ENCODE measurements at places on chromosomes 13 and 19. TPM values are rescaled to one million over a fixed set of nuclear protein-coding genes. Genes with fewer than 3 reads are reported as not detected.
A peak's percentile ranks its signal among the peaks of the same experiment; 100 is the strongest.

DNA sequence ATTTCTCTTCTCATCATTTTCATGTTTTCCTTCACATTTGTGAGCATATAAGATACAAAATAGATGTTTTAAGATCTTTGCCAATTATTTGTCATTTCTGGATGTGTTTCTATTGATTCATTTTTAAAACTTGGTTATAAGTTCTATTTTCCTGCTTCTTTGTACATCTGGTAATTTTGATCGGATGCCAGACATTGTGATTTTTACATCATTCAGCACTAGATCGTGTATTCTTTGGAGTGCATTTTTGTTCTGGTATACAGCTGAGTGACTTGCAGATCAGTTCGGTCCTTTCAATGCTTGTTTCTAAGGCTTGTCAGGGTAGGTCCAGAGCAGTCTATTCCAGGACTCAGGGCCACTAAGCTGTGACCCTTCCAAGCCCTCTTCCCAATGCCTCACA, 198.2 kb downstream of the KLF12 start:
- H3K27me3 ChIP-seq = no peaks in the 10 kb centered on the region
- H3K27ac ChIP-seq = no peak overlapping the region
- H3K4me3 ChIP-seq = no peak overlapping the region
- no peak for DNase-seq

DNA sequence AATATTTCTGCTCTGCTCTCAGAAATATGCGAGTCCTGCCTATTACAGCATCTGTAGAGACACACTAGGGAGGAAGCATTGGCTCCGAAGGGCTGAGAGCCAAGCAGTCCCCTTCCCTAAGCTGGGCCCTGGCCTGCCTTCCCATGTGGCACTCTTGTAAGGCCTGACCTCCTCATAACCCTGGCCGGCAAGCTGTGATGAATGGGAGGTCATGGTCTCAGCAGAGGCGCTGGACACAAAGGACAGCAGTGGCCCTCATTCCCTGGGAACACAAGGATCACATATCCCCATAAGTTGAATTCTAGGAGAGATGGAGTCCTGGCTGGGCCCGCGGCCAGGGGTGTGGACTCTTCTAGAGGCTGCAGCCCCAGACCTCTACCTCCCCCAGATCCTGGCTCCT, 483.3 kb downstream of the ZNF536 start:
- no peak overlapping the region for H3K27ac ChIP-seq
- no peak for DNase-seq
- H3K4me1 ChIP-seq = no peaks in the 10 kb centered on the region
- H3K4me3 ChIP-seq = no peak overlapping the region
- H3K36me3 ChIP-seq = no peaks in the 10 kb centered on the region

GRCh38 chr13:74866101-74866500, 615.9 kb downstream of the TBC1D4 start:
- no peak for DNase-seq
- no peaks in the 10 kb centered on the region for H3K36me3 ChIP-seq

DNA sequence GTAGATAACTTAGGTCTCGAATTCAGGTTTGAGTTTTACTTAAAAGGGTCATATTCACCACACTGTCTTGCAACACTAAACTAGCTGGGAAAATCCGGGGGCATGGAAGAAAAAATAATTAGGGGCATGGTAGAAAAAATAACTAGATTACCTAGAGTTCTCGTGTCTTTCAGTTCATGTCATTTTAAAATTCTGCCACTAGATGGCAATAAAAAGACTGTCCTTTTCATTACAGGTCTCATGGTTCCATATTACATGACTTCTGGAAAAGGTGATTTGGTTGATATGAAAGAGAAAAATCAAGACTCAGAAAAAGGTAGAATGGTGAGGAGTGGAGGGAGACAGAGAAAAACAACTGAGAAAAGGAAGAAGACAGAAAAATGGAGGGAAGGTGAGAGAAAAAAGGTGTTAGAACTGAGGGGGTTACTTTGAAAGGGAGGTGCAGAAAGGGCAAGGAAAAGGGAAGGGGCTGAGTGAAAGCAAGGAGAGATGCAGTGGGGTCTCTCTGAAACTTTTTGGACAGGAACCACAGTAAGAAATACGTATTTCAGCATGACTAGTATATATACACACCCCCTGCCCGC, 299.0 kb downstream of the KLF12 start:
- H3K27ac ChIP-seq = no peak overlapping the region
- H3K27me3 ChIP-seq = no peaks in the 10 kb centered on the region
- H3K36me3 ChIP-seq = no peaks in the 10 kb centered on the region
- peak; percentile 65 for DNase-seq
- H3K4me1 ChIP-seq = peaks cover 7% of the 10 kb centered on the region

DNA sequence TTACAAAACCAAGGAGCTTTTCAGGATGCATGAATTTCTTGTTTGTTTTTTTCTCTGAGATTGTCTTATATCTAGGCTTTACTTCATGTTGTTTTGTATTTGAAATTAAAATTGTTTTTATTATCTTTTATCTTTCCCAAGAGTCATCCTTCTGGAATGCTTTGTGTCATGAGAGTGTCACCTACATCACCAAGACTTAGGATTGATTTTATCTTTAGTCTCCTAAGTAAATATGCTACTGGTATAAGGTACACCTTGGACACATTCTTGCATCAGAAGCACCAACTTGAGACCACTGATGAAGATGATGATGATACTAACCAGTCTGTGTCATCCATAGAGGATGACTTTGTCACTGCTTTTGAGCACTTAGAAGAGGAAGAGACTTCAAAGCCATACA, 26.4 kb downstream of the AKAP11 start:
- peaks cover 80% of the 10 kb centered on the region for H3K36me3 ChIP-seq
- no peaks in the 10 kb centered on the region for H3K27me3 ChIP-seq
- DNase-seq = no peak

DNA sequence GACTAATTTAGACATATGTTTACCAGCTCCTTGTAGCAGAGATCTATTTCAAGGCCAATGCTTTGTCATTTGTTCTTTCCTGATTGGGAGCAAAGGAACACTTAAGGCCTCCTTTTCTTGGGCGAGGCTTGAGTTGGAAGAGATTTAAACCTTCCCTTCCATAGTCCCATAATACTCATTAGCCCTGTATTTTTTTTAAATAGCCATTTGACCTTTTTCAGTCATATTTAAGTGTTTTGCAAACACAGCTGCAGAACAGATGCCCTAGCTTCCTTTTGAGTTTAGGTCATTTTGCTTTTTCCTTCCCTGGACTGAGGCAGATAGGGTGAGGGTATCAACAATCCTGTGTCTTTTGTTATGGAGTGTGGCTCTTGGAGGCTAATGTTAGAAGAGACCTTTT, 198.3 kb downstream of the NBEA start:
- H3K4me3 ChIP-seq = no peak overlapping the region
- no peaks in the 10 kb centered on the region for H3K4me1 ChIP-seq
- no peaks in the 10 kb centered on the region for H3K27me3 ChIP-seq
- no peak for DNase-seq
- no peak overlapping the region for H3K27ac ChIP-seq
- no peaks in the 10 kb centered on the region for H3K36me3 ChIP-seq

DNA sequence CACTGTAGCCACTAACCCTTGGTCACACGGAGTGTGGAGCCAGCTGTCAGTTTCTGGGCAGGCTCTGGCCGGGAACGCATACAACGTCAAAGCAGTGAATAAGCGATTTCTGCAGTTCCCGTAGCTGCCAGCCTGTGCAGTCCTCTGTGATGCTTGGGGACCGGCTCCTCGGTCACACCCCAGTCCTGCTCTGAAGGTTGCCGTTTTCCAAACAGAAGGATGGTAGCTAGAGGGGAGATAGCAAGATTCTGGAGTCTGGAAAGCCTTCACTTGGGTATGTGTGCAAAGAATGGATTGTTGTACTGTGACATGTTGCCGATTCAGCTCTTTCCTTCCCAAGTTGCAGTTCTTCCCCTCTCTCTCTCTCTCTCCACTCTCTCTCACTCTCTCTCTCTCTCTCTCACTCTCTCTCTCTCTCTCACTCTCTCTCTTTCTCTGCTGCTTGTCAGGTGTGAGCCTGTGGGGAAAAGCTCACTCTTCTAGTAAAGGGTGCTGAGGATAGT, 38.7 kb upstream of the C1QTNF9 start:
- peaks cover 5% of the 10 kb centered on the region for H3K36me3 ChIP-seq
- peak overlapping the region; percentile 62 for H3K4me3 ChIP-seq

GRCh38 chr19:38020311-38020710, 113.3 kb downstream of the SIPA1L3 start:
- H3K27ac ChIP-seq = no peak overlapping the region
- DNase-seq = no peak
- no peak overlapping the region for H3K4me3 ChIP-seq
- no peaks in the 10 kb centered on the region for H3K36me3 ChIP-seq
- no peaks in the 10 kb centered on the region for H3K4me1 ChIP-seq
- no peaks in the 10 kb centered on the region for H3K27me3 ChIP-seq

GRCh38 chr19:43464134-43464775, 1.2 kb downstream of the LYPD3 start:
- H3K27me3 ChIP-seq = no peaks in the 10 kb centered on the region
- DNase-seq = no peak
- H3K36me3 ChIP-seq = no peaks in the 10 kb centered on the region
- H3K27ac ChIP-seq = peak overlapping the region; percentile 85

- no peaks in the 10 kb centered on the region for H3K27me3 ChIP-seq
- peaks cover 3% of the 10 kb centered on the region for H3K36me3 ChIP-seq
- no peaks in the 10 kb centered on the region for H3K4me1 ChIP-seq
- no peak overlapping the region for H3K27ac ChIP-seq
Observed at GRCh38 chr13:41595298-41595697, 137.9 kb downstream of the RGCC start.

GRCh38 chr13:51237887-51238286, 15.7 kb downstream of the FAM124A start:
- no peak overlapping the region for H3K27ac ChIP-seq
- H3K36me3 ChIP-seq = no peaks in the 10 kb centered on the region
- no peak overlapping the region for H3K4me3 ChIP-seq
- H3K27me3 ChIP-seq = no peaks in the 10 kb centered on the region
- H3K4me1 ChIP-seq = no peaks in the 10 kb centered on the region
- DNase-seq = no peak

GRCh38 chr19:36973021-36973843, 57.1 kb downstream of the ZNF568 start:
- DNase-seq = peak; percentile 66
- H3K36me3 ChIP-seq = no peaks in the 10 kb centered on the region
- peak overlapping the region; percentile 57 for H3K27ac ChIP-seq

DNA sequence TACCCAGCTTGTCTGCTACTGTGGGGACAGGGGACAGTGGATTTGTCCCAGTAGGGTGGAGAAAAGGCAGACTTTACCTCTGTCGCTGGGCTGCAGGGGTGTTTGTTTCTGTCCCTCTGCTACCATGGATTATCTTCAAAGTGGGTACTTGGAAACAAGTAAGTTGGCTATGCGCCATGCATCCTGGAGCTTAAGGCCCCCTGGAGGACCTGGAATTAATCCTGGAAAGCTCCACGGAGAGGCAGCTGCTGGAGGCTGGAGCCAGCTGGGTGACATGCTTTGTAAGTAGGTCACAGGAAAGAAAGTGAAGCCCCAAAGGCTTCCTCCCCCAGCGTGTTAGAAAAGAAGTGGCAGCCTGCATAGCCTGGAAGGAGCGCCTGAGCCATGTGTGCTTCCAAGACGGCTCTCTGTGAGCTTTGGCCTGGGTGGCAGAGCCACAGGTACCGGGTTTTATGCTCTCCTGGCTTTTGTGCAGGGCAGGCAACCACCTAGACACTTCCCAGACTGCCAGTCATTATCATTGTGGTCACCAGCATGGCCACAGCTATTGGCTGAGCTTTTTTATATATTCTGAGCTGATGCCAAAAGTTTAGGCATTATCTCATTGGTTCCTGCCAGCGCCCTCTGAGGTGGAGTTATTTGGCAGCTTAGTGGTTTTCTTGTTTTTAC, 9.5 kb downstream of the B3GLCT start:
- no peaks in the 10 kb centered on the region for H3K27me3 ChIP-seq
- peaks cover 17% of the 10 kb centered on the region for H3K4me1 ChIP-seq
- DNase-seq = peak; percentile 29
- no peak overlapping the region for H3K4me3 ChIP-seq

DNA sequence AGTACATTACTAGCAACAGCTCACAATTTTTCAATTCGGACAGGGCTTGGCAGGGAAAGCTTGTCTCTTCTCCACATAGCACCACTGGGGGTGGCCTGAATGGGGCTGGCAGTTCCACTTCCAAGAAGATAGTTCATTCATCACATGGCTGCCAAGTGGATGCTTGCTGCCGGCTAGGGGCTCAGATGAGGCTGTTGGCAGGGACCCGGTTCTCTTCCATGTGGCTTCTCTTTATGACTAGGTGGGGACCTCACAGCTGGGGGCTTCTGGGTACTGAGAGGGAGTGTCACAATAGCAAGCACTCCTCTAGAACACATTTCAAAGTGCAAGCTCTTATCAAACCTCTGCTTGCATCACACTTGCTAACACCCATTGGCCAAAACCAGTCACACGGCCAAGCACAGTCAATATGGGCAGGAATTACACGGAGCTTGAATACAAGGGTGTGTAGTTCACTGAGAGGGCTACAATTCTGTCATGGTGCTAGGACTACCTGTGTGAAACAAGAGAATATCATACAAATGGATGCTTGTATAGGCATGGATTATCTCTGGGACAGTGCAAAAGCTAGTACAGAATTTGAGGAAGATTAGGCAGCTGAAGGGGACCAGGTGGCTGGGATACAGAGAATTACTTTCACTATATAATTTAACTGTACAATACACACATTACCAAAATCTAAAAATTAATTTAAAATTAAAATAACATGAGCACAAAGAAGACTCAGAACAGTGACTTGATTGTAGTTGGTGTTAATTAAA, 32.3 kb downstream of the ATP7B start:
- no peaks in the 10 kb centered on the region for H3K27me3 ChIP-seq
- H3K36me3 ChIP-seq = no peaks in the 10 kb centered on the region
- H3K4me1 ChIP-seq = no peaks in the 10 kb centered on the region
- no peak for DNase-seq
- no peak overlapping the region for H3K27ac ChIP-seq
- H3K4me3 ChIP-seq = no peak overlapping the region

DNA sequence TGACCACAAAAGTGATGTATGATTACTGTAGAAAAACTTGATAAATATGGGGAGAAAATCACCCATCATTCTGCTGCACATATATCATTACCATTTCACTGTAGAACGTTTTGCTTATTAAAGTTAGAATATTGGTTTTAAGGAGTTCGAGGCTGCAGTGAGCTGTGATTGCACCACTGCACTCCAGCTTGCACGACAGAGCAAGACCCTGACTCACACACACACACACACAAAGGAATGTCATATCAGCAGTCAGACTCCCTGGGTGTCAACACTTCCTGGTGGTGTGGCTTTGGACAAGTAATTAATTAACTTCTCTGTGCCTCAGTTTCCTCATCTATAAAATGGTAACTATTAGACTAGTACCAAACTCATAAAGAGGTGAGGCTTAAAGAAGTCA, 11.3 kb upstream of the PNMA8A start:
- peaks cover 7% of the 10 kb centered on the region for H3K4me1 ChIP-seq
- no peaks in the 10 kb centered on the region for H3K36me3 ChIP-seq

Gene PCDH17
- total RNA-seq = 0.05 TPM

Gene TEX101
- not detected for total RNA-seq

Gene TMEM59L
- total RNA-seq = 0.25 TPM

Gene ZNF835
- total RNA-seq = 1.1 TPM

Gene ASF1B
- total RNA-seq = 0.77 TPM

Gene ACP5
- 15.3 TPM for total RNA-seq

Gene ICAM5
- total RNA-seq = not detected

All from CD4-positive, alpha-beta T cell (primary cell).